ENCODE measurements at places on chromosomes 11 and 22.

DNA sequence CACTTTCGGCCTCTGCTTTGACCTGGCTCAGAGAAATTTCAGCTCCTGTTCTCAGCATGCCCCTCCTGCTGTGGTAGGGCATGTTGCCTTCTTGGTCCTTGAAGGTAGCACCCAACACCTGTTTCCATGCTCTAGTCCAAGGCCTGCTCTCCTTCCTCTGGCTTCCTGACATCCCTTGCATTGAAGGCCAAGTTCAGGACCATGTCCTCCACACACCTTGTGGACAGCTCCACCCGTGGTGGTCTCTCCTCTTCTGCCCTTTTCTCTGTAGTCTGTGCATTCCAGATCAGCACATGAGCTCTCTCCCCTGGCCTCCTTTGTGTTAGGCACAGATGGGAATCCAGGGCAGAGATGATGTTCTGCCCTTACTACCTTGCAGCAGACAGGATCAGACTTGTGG, 225.3 kb downstream of the ADAMTS15 start:
- DNase-seq: no peak

DNA sequence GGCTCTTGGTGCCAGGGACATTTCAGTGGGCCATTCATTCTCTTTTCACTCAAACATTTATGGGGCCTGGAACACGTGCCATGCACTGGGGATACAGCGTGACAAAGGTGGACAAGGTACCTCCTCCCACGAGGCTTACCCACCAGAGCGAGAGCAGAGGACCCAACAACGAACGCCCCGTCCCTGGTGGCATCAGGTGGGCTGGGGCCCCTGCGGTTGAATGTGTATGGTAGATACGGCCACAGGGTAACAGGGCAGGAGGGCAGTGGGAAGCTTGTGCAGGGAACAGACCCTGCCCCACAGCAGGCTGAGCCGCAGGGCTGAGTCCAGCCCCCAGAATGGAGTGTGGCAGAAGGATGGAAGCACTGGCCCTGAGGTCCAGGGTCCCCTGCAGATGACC, 81.1 kb downstream of the LRRC32 start:
- no peak for DNase-seq

DNA sequence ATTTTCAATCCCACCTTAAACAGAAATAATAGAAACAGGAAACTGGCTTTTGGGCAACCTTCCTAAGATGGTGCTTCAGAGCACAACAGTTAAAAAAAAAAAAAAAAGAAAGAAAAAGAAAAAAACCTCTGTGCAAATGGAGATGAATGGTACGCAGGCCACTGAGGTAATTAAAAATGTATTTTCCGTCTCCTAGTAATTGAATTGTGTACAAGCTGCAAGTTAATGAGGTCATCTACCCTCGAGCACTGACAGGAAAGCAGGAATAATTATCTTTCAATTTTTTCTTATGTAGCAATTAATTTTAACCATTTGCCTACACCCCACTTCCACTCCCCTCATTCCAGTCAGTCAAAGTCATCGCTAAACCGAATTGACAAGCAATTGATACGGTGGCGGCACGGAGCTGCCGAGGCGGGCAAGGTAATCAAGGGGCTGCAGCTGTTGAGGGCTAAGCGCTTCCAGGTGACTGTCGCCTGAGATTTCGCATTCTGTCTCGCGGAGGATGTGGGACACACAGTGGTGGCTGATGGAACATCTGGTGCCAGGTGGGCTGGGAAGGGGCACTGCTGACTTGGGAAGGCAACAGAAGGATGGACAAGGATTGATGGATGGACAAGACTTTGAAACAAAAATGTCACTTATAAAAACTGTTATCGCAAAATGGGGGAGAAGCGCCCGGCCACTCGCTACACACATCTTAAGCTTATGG, 109.4 kb downstream of the RCN1 start:
- no peak for DNase-seq

DNA sequence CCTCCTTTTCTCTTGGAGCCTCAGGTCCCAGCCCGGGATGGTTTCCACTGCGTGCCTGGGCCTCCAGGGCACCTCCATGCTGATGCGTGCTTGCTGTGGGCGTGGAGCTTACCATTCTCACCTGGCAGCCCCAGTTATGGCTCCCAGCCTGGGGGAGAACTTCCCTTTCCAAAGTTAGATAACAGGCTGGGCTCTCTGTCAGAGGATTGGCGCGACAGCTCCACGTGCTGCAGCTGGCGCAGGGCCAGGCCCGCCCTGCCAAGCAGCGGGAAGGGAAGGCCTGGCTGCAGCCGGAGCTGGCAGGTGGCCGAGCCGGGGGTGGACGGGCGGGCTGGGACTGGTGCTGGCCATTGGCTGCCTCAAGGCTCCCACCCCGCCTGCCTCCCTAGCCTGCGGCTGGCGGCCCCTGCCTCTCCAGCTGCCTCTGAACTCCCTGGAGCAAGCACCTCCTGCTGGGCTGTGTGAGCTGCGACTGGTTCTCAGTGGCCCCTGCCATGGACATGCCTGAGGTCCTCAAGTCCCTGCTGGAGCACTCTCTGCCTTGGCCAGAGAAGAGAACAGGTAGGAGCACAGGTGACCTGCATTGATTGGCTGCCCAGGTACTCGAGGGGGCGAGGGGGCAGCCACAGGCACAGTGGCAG, 14.6 kb upstream of the TEF start:
- peak; percentile 97 for DNase-seq

DNA sequence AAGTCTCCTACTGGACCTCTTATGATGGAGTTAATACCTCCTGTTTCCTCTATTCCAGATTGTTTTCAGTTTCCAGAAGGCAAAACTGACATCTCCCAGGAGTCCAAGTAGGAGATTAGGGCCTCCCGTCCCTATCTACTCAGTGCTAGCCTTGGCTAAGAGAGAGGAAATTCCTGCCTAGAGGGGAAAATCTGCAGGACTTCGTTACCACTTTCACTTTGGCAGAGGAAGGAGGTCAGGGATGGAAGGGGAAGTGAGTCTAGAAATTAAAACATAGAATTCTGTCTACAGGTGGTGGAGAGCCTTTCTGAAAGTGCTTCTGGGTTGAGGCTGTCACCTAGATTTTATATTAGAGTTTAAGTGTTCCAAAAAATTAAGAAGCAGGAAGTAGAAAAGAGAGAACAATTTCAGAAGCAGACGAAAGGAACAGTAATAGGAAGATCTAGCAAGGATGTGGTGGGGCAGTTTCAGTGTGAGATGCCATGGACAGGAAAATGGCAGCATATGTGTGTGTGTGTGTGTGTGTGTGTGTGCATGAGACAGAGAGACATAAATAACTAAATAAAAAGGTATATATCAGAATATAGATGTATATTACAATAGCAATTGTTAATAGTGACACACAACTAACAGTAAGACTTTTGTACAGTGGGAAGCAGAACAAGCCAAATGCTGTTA, 2.4 kb upstream of the TRIM68 start:
- no peak for DNase-seq
